Prostate gland (tissue), 2 donors: ENCODE measurements at places on chromosomes 12 and 14.
A peak's percentile ranks its signal among the peaks of the same experiment; 100 is the strongest.

- peak; percentile 29 for DNase-seq
These were observed 50.6 kb downstream of the LRCOL1 start for GRCh38 chr12:132559652-132560363.

- no peak for DNase-seq
These were observed 1.2 kb downstream of the VWF start for GRCh38 chr12:6123258-6123657.

DNA sequence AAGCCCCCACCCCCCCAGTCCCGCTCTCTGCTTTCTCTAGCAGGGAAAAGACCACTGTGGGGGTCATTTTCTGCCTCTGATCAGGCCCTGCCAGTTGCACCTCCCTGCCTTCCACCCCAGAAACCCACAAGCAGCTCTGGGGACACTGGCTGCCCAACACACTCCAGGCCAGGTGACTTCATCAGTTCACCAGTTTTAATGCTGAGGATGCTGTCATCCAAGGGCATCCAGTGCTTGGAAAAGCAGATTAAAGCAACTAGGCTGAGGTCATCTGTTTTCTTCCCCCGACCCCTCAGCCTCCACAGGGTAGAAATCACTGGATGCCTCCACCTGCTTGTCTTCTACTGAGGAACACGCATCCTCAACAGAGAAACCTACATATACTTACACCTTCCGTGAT is 282.4 kb downstream of the DPF3 start:
- no peak for DNase-seq

- DNase-seq, result peak; percentile 43
These were observed 403.9 kb downstream of the MED13L start for GRCh38 chr12:115873451-115874082.

DNA sequence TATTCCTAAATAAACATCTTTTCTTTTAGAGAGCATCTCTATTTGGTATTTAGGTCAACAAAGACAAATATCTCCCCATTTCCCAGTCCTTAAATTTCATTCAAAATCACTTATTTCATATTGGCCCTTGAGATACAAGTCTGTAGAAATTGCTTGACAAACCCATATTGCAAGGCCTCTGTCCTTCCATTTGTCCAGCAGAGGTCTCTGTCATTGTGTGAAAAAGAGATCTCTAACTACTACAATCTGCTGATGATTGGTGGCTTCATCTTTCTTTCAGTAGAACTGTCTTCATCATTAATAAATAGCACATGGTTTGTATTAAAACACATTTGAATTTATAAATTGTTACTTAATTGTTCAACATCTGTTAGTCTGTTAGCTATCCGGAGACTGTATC is 252.6 kb downstream of the ACSS3 start:
- DNase-seq, result no peak

GRCh38 chr12:81347404-81347803 is 269.5 kb downstream of the ACSS3 start:
- DNase-seq, result no peak

- DNase-seq, result no peak
These were observed 19.3 kb downstream of the RFX4 start for GRCh38 chr12:106602076-106602475.

- no peak for DNase-seq
These were observed 27.0 kb downstream of the SMUG1 start for GRCh38 chr12:54161481-54162437.

- peak; percentile 73 for DNase-seq
These were observed 97.9 kb downstream of the RFLNA start for GRCh38 chr12:124392667-124393413.

DNA sequence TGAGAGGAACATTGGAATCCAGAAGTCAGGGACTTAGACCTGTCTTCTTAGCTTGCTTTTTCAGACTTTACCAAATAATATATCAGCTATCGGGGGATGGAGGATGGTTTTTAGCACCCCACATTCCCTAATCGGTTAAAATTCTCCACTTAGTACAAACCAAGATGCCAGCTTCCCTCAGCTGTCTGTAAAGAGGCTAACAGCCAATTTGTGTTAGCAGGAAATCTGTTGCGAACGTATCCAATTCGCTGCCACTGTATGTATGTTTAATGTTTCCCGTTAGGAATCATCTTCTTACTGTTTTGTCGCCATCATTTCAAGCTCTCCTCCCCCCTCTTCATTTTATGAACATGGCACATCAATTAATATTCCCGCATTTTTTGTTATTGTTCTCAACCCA is 289.0 kb downstream of the BCL11B start:
- no peak for DNase-seq

DNA sequence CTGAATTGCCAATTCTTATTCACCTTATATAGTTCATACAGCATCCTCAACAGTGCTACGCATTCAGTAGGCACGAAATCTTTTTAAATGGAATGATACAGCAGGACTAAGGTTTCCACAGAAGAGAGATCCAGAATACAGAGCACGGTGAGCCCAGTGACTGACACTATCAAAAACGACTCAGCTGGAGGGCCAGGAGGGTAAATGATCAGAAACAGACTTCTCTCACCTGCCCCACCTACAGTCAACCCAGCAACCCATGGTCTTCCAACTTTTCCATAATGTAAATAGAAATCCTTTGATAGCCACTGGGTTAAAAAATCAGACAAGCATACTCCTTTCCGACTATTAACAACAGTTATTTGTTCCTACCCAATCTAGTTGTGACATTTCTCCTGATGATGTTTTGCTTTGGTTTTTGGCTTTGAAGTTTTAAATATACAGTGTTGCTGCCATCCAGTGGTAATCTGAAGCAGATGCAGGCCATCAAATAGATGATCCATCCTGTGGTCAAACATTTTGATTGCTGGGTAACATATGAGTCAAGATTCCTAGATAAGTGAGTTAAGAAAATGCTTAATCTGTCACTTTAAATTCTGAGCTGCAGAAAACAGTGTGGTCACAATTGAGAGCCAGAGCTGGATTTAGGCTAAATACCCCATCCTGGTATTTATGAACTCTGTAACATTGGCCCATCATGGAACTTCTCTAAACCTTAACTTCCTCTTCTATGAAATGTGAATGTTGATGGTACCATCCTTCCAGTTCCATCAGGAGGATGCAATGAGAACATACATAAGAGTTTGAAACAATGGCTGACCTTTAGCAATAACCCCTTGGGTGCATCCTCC is 42.0 kb downstream of the GPHB5 start:
- peak; percentile 7 for DNase-seq

DNA sequence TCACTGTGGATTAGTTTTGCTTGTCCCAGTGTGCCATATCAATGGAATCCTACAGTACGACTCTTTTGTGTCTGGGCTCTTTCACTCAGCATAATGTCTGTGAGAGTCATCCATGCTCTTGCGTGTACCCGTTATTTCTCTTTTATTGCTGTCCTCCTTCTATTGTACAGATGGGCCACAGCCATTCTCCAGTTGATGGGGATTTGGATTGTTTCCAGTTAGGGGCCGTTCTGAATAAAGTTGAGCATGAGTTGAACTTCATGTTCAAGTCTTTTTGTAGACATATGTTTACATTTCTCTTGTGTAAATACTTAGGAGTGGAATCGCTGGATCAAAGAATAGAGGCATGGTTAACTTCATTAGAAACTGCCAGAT is 38.3 kb downstream of the MYO1H start:
- no peak for DNase-seq

GRCh38 chr12:52519826-52520662 is at the start of gene KRT5:
KRT5 (minus strand) TSS chr12:52520394; CDS start chr12:52520296, 98 bp downstream.
- DNase-seq, result peak; percentile 84

- DNase-seq, result no peak
These were observed 5.3 kb downstream of the TBX3 start for GRCh38 chr12:114678718-114679117.

GRCh38 chr14:76868454-76869170 is 42.4 kb downstream of the LRRC74A start:
- no peak for DNase-seq

DNA sequence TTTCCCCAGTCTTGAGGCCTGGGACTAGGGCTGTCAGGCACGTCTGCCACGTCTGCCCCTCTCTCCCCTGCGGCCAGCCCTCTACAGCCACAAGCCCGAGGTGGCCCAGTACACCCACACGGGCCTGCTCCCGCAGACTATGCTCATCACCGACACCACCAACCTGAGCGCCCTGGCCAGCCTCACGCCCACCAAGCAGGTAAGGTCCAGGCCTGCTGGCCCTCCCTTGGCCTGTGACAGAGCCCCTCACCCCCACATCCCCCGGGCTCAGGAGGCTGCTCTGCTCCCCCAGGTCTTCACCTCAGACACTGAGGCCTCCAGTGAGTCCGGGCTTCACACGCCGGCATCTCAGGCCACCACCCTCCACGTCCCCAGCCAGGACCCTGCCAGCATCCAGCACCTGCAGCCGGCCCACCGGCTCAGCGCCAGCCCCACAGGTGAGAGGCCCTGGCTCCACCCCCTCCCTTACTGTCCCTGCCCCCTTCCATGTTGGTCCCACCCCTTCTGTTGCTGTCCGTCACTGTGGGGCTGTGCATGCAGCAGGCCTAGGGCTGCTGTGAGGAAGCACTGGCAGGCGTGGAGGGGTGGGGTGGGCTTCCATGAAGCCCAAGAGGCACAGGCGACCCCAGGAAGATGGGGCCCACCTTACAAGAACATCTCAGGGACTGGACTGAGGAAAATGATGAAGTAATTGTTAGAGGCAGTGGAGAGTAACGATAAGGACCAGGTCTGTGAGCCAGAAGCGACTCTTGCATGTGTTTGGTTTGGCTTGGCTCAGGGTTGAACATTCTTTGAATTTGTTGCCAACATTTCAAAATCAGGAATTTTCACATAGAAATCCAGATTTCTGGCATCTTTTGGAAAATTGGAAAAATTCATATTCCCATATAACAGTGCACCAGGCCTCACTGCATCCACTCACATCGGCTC is 16.8 kb downstream of the C12orf43 start:
- no peak for DNase-seq
